ENCODE measurements at places on chromosomes 12 and 14. TPM values are rescaled to one million over a fixed set of nuclear protein-coding genes. Genes with fewer than 3 reads are reported as not detected.

Gene PTPRR
- not detected for total RNA-seq

Gene TMPRSS12
- total RNA-seq = not detected

Gene BCL11B
- not detected for total RNA-seq

Gene RNASE3
- not detected for total RNA-seq

Gene DRAM1
- 171 TPM for total RNA-seq

Gene POLE2
- 13.1 TPM for total RNA-seq

Gene KERA
- not detected for total RNA-seq

Gene NRXN3
- not detected for total RNA-seq

Gene EIF2S3B
- 4.0 TPM for total RNA-seq

Gene TSHR
- total RNA-seq = under 0.01 TPM

Gene ACOT4
- total RNA-seq = 2.2 TPM

Gene MED6
- total RNA-seq = 54.0 TPM

Gene FGF23
- total RNA-seq = not detected

Gene FAM90A1
- 0.13 TPM for total RNA-seq

Gene SYNDIG1L
- under 0.01 TPM for total RNA-seq

Data from articular chondrocyte of knee joint (primary cell).